ENCODE measurements at places on chromosomes 12 and 14. TPM values are rescaled to one million over a fixed set of nuclear protein-coding genes. Genes with fewer than 3 reads are reported as not detected.

DNA sequence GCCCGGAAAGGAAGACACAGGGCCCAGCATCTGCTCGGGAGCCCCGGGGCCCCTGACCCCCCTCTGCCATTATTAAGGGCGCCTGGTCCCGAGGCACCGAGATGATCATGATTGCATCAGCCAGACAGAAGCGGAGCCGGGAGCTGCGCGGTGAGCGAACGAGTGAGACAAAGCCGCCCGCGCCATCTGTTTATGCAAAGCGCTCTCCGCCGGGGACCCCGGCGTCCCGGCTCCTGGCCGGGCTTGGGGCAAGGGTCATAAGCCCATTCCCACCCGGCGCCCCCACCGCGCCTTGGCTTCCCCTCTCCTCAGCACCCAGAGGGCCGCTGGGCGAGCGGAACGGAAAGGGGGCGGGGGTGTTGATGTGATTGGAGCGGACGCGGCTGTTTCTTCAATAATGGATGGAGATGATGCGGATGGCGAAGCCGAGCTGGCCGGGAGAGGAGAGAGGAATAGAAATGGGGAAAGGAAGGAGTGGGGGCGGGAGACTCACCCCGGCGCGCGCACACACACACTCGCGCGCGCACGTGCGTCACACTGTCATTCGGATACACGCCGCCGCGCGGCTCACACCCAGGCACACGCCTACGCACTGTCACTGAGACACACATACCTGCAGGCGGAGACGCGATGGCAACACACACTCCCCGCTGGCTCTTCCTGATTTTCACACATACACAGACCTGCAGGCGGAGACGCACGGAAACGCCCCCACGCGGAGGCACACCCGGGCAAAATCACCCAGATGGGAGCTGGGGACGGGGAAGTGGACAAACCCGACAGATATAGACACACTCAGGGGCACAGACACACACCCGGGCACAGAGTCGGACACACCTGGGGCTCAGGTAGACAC lies 10.7 kb downstream of the STAC3 start:
- DNase-seq: peak; percentile 74

DNA sequence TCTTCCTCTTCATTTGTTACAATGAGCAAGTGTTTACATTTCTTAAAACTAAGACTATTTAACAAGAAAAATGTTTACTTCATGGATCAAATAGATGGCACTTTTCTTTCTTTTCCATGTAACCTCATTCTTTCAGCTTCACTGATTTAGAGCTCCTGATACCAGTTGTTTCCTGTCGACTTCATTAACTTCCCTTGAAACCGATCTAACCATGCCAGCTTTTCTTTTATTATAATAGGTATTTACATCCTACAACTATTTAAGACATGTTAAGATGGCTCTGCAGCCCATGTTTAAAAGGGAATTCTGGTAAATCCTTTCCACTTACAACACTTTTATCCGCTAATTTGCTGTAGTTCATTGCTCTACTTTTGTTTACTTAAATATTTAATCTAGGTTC lies 107.3 kb upstream of the DCN start:
- no peak for DNase-seq

- DNase-seq: no peak
These were observed 250.0 kb upstream of the PLEKHG7 start for GRCh38 chr12:92452763-92453162.

GRCh38 chr14:38255408-38255672 lies 553 bp downstream of the CLEC14A start:
- DNase-seq: no peak

- peak; percentile 67 for DNase-seq
These were observed 36.5 kb upstream of the DYNC1H1 start for GRCh38 chr14:101927859-101928258.

DNA sequence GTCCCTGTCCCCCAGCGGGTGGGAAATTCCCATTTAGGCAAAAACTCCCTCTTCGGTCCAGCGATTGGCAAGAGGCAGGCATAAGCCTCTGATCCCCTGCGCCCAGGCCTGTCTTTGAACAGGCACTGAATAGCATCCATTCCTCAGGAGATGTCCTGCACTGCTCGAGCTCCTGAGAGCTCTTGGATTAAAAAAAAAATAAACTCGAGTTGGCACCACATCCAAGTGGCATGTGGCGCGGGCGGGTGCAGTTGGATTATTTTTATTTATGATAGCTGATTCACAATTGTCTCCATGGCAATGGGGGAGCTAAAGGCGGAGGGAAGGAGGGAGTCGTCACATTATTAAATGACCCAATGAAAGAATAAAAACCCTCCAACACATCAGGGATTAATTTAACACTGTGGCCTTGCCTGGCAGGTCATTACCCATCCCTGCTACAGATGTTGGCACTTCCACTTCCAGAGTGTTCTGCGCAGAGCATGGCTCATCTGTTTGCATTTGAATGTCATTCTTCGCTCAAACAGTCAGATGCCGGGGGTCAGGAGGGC lies 207.2 kb downstream of the AACS start:
- DNase-seq: no peak

- DNase-seq: no peak
These were observed 191.4 kb downstream of the TTC7B start for GRCh38 chr14:90624732-90625400.

DNA sequence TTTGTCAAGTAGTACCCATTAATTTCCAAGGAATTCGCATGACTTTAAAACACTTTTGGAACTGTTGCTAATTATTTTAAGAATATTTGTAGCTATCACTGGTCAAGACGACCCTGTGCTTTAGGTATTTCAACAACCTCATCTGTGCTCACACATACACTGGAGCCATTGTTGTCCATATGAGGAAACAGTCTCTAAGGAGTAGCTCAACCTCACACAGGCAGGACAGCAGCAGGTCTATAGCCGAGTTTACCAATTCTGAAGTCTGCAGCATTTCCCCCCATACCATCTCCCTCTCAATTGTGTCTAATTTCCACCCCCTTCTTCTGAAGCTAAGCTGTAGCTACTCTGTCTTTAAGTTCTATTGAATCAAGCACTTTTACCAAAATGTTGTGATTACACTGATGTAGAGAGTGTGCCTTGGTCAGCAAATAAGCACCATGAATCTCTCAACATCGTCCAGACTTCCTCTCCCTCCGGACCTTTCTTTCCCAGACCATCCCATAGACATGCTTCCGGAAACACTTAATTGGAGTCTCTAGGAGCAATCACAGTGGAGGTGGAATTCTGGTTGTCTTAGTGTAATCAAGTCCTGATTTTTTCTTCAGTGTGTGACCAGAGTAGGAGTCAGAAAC lies 48.5 kb upstream of the NUAK1 start:
- no peak for DNase-seq

DNA sequence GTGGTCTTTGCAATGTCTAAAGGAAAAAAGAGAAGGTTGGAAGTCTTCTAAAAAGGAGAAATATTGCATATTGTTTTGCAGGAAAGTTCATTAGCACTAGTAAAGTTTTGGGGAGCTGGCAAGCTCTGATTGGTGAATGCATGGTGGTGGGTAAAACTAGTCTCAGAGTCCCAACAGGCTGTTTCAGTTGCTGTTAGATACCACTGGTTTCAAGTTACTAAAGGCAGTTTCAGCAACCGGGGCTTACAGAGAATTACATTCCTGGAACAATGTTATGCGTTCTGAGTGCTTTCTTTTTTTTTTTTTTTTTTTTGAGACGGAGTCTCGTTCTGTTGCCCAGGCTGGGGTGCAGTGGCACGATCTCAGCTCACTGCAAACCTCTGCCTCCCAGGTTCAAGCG lies 208.2 kb downstream of the EPS8 start:
- DNase-seq: no peak

DNA sequence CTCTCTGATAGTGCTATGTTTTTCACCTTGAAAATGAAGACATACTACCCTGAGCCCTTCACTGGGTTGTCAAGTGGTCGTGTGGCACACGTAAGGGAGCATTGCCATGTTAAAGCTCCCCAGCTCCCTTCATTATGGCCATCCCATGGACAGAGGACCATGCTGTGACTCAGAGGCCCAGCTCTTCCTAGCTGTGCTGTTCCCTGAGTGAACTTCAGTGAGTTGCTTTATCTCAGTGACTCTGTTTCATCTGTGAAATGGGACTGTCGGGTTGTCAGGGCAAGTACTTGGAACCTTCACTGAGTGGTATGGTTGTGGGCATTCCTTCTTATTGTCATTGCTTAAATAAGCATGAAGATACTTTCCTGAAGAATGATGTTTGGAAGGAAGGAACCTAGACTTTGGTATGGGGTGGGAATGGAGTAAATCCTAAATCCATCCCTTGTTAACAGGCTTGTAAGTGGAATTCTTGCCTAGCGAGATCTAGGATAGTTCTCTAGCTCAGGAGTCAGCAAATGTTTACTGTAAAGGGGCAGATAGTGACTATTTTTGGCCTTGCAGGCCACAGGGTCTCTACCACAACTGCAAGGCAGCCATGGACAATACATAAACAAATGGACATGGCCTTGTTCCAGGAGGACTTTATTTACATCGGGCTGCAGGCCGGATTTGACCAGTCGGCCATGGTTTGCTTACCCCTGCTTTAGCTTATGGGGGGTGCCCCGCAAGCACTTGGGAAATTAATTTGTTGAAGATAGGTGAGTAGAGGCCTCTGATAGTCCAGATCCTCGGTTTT lies 283.5 kb downstream of the ZFP36L1 start:
- DNase-seq: no peak

DNA sequence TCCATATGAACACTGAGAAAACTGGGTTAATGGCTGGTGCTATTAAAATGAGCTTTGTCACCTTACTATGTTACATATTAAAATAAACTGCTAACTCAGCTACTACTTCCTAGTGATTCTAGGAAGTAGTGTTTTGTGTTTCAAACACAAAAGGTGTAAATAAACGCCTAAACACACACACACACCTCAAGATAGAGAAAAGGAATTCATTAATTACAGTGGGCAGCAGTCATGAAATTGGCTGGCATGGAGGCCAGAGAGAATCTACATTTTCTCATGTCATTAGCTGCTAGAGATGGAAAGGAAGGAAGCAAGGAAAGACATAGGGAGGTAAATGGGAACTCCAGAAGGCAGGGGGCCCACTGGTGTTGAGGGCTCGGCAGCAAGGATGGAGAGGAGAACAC lies 787 bp upstream of the PRMT5 start:
- DNase-seq: no peak

DNA sequence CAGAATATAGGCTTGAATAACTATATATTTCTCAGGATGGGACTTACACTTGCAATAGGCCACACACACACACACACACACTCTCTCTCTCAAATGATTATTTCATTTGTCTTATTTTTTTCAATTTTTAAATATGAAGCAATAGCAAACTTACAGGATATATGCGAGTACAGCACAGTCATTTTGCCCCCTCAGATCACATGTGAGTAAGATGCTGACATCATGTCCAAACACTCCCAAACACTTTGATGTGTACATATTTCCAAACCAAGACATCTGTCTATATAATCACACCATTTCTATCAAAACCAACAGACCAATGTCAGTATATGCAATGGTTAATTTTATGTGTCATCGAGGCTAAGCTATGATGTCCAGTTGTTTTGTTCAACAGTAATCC lies 1535.9 kb upstream of the FLRT2 start:
- no peak for DNase-seq

GRCh38 chr14:81400852-81401251 lies 728 bp upstream of the STON2 start:
- peak; percentile 51 for DNase-seq

DNA sequence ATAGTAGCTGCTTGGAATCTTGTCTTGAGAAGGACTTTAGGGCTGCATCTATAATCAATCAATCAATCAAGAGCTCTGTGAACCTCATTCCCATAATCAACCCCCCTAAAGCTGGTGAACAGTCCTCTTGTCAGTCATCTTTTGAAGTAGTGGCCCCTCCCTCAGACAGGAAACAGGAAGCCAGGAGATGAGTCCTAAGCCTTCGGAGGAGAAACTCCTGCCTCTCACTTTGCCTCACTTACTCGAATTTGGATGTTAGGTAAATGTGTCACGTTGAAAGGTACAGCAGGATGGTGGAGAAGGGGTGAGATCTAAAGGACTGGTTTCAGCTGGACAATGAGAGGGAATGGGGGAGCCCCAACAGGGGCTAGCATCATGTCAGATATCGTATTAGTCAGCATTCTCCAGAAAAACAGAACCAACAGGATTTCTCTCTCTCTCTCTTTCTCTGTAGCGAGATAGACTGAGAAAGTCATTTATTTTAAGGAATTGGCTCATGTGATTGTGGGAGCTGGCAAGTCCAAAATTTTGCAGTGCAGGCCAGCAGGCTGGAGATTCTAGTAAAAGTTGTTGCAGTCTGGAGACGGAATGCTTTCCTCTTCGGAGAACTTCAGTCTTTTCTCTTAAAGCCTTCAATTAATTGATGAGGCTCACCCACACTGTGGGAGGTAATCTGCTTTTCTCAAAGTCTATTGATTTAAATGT lies 144.4 kb upstream of the PWP1 start:
- no peak for DNase-seq

- DNase-seq: no peak
These were observed 618.7 kb downstream of the VRK1 start for GRCh38 chr14:97415907-97416306.

- DNase-seq: no peak
These were observed 392.7 kb downstream of the RPS29 start for GRCh38 chr14:49193332-49194065.

DNA sequence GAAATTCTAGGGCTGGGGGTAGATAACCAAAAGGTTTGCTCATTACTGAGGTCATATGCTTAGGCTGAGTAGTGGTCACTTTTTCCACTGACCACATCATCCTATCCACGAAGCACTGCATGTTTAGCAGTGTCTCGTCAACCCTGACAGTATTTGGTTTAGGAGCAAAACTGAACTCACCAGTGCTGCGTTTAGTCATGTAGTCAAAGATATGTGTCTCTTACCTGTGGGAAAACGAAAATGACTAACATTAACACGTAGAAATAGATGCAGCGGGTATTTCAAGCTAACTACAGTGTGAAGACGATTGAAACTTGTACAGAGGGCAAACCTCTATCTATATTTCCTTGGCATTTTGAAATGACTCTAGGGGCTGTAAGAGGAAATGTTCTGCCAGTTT lies 34.6 kb downstream of the MTHFD1 start:
- no peak for DNase-seq

- no peak for DNase-seq
These were observed 41.5 kb downstream of the PDE3A start for GRCh38 chr12:20409607-20410377.

GRCh38 chr12:67434671-67435370 lies 165.7 kb downstream of the CAND1 start:
- no peak for DNase-seq

DNA sequence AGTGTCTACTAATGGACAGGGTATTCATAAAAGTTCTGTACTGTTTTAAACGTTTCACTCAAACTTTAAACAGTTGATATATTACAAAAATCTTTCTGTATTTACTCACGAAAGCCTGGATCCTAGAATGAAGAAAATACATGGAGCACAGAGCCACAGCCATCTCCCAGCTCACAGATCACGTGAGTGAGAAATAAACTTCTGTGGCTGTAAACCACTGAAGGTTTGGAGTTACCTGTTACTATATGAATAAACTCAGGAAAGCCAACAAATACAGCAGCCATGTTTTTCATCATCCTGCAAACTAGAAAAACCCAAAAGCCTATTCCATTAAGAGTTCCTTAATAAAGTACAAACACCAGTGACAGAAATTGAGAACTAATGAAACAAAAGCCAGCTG lies 867 bp upstream of the TDG start:
- DNase-seq: no peak

- DNase-seq: no peak
These were observed 4.9 kb downstream of the ST8SIA1 start for GRCh38 chr12:22329621-22330020.

The FGF23 gene
- not detected for total RNA-seq

The CCDC88C gene
- total RNA-seq: 65.8 TPM

The KRT79 gene
- total RNA-seq: not detected

The LRIG3 gene
- total RNA-seq: 83.4 TPM

The GPHN gene
- 31.0 TPM for total RNA-seq

The ABHD4 gene
- total RNA-seq: 16.9 TPM

The TAS2R42 gene
- not detected for total RNA-seq

All from left colon (tissue), 2 donors.